Skin of body (tissue), 3 donors: ENCODE measurements at places on chromosomes 13 and 19. TPM values are rescaled to one million over a fixed set of nuclear protein-coding genes. Genes with fewer than 3 reads are reported as not detected.

The MISP gene
- 1.2 TPM for total RNA-seq

The CRLF1 gene
- 9.3 TPM for total RNA-seq

The KLF1 gene
- 1.7 TPM for total RNA-seq

The SSC5D gene
- 16.5 TPM for total RNA-seq

The LCP1 gene
- 46.7 TPM for total RNA-seq

The TYROBP gene
- 14.1 TPM for total RNA-seq

The KLK4 gene
- 0.10 TPM for total RNA-seq

The VSTM1 gene
- 1.7 TPM for total RNA-seq

The F10 gene
- 20.6 TPM for total RNA-seq

The TGDS gene
- 21.6 TPM for total RNA-seq

The TTC9B gene
- not detected for total RNA-seq

The SGCG gene
- 22.2 TPM for total RNA-seq
